ENCODE measurements at places on chromosomes 2 and 18. TPM values are rescaled to one million over a fixed set of nuclear protein-coding genes. Genes with fewer than 3 reads are reported as not detected.
A peak's percentile ranks its signal among the peaks of the same experiment; 100 is the strongest.

UGT1A4 gene
- total RNA-seq, result not detected

ZNF2 gene
- 8.3 TPM for total RNA-seq

IGFBP5 gene
- total RNA-seq, result 54.7 TPM

PLB1 gene
- total RNA-seq, result 14.9 TPM

CCDC178 gene
- total RNA-seq, result 17.4 TPM

CACNB4 gene
- total RNA-seq, result 2.3 TPM

NTSR2 gene
- total RNA-seq, result not detected

ACTR1B gene
- 101 TPM for total RNA-seq

NETO1 gene
- total RNA-seq, result 13.8 TPM

DNA sequence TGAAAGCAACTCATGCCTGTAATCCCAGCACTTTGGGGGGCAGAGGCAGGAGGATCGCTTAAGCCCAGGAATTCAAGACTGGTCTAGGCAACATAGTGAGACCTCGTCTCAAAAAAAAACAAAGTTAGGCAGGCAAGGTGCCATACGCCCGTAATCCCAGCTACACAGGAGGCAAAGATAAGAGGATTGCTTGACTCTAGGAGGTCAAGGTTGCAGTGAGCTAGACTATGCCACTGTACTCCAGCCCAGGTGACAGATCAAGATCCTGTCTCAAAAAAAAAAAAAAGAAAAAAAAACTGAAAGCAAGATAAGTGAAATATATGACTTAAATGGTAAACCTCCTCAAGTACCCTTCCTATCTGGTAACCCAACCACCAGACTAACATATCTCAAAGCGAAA is 59.8 kb downstream of the USP34 start:
- H3K27me3 ChIP-seq, result no peaks in the 10 kb centered on the region
- H3K36me3 ChIP-seq, result no peaks in the 10 kb centered on the region
- H3K27ac ChIP-seq, result no peak overlapping the region
- no peak overlapping the region for H3K4me3 ChIP-seq
- H3K4me1 ChIP-seq, result no peaks in the 10 kb centered on the region

- H3K4me1 ChIP-seq, result peaks cover 19% of the 10 kb centered on the region
- H3K36me3 ChIP-seq, result no peaks in the 10 kb centered on the region
- no peak for DNase-seq
- H3K27ac ChIP-seq, result peak overlapping the region; percentile 94
- H3K4me3 ChIP-seq, result no peak overlapping the region
These were observed 1.0 kb upstream of the ZC3H8 start for GRCh38 chr2:112255875-112256274.

GRCh38 chr2:211144974-211145665 is 588.7 kb downstream of the CPS1 start:
- no peak overlapping the region for H3K4me3 ChIP-seq
- H3K27ac ChIP-seq, result no peak overlapping the region
- H3K36me3 ChIP-seq, result no peaks in the 10 kb centered on the region

- H3K36me3 ChIP-seq, result peaks cover 21% of the 10 kb centered on the region
- H3K27me3 ChIP-seq, result no peaks in the 10 kb centered on the region
- H3K27ac ChIP-seq, result no peak overlapping the region
- H3K4me3 ChIP-seq, result no peak overlapping the region
- no peaks in the 10 kb centered on the region for H3K4me1 ChIP-seq
These were observed 21.9 kb upstream of the TET3 start for GRCh38 chr2:73962798-73963197.

DNA sequence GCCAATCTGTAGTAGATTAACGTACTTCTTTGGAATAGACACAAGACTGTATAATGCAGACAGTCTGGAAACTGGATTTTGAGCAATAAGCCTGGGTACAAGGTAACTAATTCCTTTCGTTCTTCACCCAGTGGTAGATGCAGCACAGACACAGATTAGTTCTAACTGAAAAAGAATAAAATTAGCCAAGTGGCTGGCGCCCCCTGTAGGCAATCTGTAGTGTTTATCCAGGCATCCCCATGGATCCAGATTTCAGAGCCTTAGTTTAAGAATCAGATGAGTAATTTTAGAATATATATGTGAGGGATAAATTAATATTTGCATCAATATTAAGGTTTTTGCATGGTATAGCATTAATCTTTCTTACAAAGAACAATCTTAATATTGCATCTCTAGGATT is 563.9 kb downstream of the DCC start:
- H3K27ac ChIP-seq, result no peak overlapping the region
- no peak for DNase-seq
- no peaks in the 10 kb centered on the region for H3K4me1 ChIP-seq
- no peaks in the 10 kb centered on the region for H3K36me3 ChIP-seq

GRCh38 chr2:237732070-237732469 is 66.5 kb upstream of the RBM44 start:
- H3K4me1 ChIP-seq, result peaks cover 100% of the 10 kb centered on the region
- peaks cover 31% of the 10 kb centered on the region for H3K36me3 ChIP-seq
- DNase-seq, result no peak

DNA sequence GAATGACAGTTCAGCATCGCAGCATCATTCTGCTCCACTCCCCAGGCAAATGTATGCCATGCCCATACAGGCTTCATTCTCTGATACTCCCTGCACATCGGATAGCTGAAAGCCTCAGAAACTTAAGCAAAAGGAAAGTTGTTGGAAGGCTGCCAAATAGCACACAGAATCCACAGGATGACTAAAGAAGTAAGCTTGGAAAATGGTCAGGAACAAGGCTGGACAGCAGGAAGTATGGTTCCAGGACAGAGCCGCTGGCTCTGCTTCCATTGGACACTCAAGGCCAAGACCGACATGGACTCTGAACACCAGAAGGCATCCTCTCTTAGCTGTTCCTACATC is 256.5 kb downstream of the CDH20 start:
- no peak for DNase-seq
- H3K27me3 ChIP-seq, result peaks cover 6% of the 10 kb centered on the region
- no peaks in the 10 kb centered on the region for H3K36me3 ChIP-seq
- no peak overlapping the region for H3K4me3 ChIP-seq
- no peak overlapping the region for H3K27ac ChIP-seq

DNA sequence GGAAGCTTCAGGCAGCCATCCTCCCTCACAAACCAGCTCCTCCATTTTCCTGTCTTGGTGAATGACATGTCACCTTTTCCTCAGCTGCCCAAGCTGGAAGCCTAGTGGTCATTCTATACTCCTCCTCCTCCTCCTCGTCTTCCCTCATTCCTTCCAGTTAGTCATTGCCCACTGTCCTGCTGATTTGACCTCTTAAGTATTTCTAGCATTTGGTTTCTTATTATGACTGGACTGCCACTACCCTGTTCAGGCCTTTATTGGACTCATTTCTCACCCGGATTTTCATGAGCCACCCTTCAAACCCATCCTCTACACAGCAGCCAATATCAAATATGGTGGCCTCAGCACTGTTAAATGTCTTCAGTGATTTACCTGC is 21.9 kb upstream of the MGAT5 start:
- H3K27ac ChIP-seq, result peak overlapping the region; percentile 39
- no peaks in the 10 kb centered on the region for H3K36me3 ChIP-seq
- H3K27me3 ChIP-seq, result no peaks in the 10 kb centered on the region
- peaks cover 70% of the 10 kb centered on the region for H3K4me1 ChIP-seq
- no peak overlapping the region for H3K4me3 ChIP-seq

GRCh38 chr2:218262237-218262600 is 1.4 kb downstream of the GPBAR1 start:
- H3K27ac ChIP-seq, result peak overlapping the region; percentile 71
- H3K27me3 ChIP-seq, result no peaks in the 10 kb centered on the region
- H3K36me3 ChIP-seq, result peaks cover 37% of the 10 kb centered on the region
- H3K4me3 ChIP-seq, result no peak overlapping the region
- H3K4me1 ChIP-seq, result peaks cover 60% of the 10 kb centered on the region

GRCh38 chr2:174344716-174345461 is 10.1 kb downstream of the SP9 start:
- peaks cover 57% of the 10 kb centered on the region for H3K27me3 ChIP-seq
- H3K36me3 ChIP-seq, result peaks cover 24% of the 10 kb centered on the region
- H3K4me1 ChIP-seq, result peaks cover 54% of the 10 kb centered on the region
- DNase-seq, result no peak
- no peak overlapping the region for H3K4me3 ChIP-seq

DNA sequence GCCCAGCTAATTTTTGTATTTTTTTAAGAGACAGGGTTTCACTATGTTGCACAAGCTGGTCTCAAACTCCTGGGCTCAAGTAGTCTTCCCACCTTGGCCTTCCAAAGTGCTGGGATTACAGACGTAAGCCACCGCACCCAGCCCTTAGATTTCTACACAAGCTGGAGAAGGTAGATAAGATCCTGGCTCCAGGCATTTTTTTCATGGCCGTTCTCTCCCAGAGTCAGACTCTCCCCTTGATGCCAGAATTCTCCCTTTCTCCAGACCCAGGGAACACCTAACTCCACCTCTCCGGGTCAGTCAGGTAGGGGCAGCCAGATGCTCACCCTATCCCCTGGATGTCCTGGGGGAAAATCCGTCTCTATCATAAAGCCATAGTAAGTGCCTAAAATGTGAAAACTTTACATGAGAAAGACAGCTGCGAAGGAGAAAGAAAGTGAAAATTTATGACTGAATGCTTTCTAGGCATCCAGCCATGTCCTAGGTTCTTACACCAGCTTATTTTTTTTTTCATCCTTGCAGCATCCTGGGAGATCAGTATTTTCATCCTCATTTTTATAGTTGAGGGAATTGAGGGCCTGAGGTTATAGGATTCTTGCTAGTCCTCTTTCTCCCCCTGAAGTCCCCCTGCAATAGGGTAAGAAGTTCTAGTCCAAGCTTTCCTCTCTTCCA is 16.3 kb downstream of the SIX3 start:
- H3K4me1 ChIP-seq, result peaks cover 27% of the 10 kb centered on the region
- no peak for DNase-seq
- no peak overlapping the region for H3K4me3 ChIP-seq
- no peaks in the 10 kb centered on the region for H3K36me3 ChIP-seq
- H3K27ac ChIP-seq, result no peak overlapping the region

- H3K4me3 ChIP-seq, result no peak overlapping the region
- DNase-seq, result no peak
- H3K27me3 ChIP-seq, result no peaks in the 10 kb centered on the region
- H3K4me1 ChIP-seq, result peaks cover 28% of the 10 kb centered on the region
These were observed 1.9 kb upstream of the NCAPH start for GRCh38 chr2:96333708-96334107.

DNA sequence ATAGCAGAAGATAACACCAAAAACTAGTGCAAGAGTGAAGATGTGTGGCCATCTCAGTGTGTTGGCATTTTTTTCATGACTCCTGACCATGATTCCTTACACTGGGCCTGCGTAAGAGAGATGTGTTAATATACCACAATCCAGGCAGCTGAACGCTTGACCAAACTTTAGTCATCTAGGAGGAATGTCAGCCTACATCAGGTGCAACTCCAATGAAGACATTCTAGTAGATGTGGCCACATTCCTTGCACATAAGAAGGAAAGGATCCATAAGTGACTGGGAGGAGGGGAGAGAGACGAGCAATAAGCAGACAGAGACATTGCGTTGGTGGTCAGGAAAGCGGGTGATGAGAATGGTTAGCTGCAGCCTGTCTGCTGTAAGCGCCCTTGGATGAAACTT is 42.6 kb downstream of the CYRIA start:
- peak overlapping the region; percentile 92 for H3K27ac ChIP-seq
- no peaks in the 10 kb centered on the region for H3K27me3 ChIP-seq
- H3K36me3 ChIP-seq, result peaks cover 18% of the 10 kb centered on the region
- peaks cover 79% of the 10 kb centered on the region for H3K4me1 ChIP-seq

DNA sequence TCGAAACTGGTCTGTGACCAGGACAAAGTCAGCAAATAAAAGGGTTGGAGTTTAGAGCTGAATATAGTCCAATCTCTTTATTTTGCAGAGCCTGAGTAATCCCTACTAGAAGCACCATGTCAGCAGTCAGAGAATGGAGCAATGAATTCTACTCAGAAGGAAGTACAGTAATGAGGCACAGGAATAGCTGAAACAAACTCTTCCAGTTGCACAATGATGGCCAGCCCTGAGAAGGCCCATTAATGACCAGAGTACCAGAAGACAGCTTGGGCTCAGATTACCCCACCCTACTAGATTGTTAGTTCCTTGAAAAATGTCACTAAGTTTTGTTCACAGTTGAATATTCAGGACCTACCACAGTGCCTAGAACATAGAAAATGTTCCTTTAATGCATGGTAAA is 40.3 kb upstream of the SCG2 start:
- peak overlapping the region; percentile 53 for H3K27ac ChIP-seq
- no peaks in the 10 kb centered on the region for H3K36me3 ChIP-seq
- DNase-seq, result no peak
- H3K4me1 ChIP-seq, result no peaks in the 10 kb centered on the region
- no peak overlapping the region for H3K4me3 ChIP-seq
